ENCODE measurements at places on chromosomes 12 and 14.

DNA sequence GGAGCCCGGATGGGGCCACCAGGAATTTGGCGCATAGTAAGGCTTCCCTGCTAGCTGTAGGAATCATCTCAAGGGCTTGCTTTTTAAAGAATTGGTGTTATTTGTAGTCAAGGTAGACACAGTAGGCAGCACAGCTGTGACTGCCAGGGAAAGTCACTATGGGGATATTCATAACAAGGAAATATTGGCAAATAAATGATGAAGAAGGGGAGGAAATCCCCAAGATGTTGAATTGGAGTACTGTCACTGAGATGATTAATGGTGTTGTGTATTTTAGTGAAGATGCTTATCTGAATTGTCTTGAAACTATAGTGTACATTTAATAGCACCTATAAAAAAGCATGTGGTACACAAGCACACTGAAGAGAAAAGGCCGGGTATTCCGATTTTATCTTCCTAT lies 118.9 kb downstream of the NPAS3 start:
- no peak for DNase-seq

- no peak for DNase-seq
Measured at GRCh38 chr12:65188179-65188701, 18.9 kb downstream of the LEMD3 start.

- DNase-seq, result no peak
Measured at GRCh38 chr14:103280278-103280928, 53.6 kb upstream of the EIF5 start.

GRCh38 chr14:74981462-74981782 lies 21.3 kb upstream of the EIF2B2 start:
- no peak for DNase-seq

Measured in GM04503 (cell line).